ENCODE measurements at places on chromosomes 1 and 21.

DNA sequence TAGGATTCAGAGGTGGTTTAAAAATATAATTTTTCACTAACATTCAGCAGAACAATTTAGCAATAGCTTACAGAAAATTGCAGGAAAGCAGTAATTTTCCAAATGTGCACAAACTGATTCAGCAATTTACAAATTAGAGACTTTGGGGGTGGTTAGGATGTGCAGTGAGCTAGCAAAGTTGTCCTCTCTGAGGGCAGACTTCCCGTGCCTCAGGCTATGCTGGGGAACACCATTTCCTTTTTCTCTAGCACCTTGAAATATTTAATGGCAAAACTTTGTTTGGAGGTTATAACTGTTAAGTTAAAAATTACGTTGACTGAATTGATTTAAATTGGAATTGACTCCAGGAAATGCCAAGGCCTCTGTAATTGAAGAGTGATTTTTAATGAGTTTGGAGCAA lies 258.9 kb downstream of the PTBP2 start:
- no peak for DNase-seq

- DNase-seq: no peak
Observed at GRCh38 chr1:157976888-157977287, 16.6 kb upstream of the KIRREL1 start.

GRCh38 chr1:17214876-17215544 lies 10.1 kb downstream of the PADI1 start:
- DNase-seq: no peak

- DNase-seq: no peak
Observed at GRCh38 chr1:243968413-243968812, 82.7 kb upstream of the ZBTB18 start.

GRCh38 chr1:229047840-229048620 lies 222.9 kb upstream of the RAB4A start:
- DNase-seq: no peak

- no peak for DNase-seq
Observed at GRCh38 chr1:77513839-77514763, 168.4 kb downstream of the ZZZ3 start.

DNA sequence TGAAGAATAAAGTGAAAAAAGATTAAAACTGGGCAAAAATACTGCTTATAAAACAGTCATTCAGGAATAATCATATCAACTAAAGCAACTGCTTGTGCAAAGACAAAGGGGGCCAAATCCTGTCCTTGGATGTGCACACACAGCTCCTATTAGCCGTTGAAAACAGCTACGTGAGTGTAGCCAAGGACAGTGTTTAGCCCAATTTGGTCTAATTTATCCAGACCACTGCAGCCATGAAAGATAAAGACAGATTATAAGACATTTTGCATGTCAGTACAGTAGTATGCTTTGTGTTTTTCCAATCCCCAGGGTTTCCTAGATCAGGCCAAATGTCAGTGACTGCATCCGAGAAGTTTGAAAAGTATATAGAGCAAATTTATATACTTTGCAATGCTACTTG lies 146.3 kb upstream of the PKN2 start:
- no peak for DNase-seq

GRCh38 chr1:201184307-201185122 lies 6.1 kb upstream of the IGFN1 start:
- peak; percentile 13 for DNase-seq

DNA sequence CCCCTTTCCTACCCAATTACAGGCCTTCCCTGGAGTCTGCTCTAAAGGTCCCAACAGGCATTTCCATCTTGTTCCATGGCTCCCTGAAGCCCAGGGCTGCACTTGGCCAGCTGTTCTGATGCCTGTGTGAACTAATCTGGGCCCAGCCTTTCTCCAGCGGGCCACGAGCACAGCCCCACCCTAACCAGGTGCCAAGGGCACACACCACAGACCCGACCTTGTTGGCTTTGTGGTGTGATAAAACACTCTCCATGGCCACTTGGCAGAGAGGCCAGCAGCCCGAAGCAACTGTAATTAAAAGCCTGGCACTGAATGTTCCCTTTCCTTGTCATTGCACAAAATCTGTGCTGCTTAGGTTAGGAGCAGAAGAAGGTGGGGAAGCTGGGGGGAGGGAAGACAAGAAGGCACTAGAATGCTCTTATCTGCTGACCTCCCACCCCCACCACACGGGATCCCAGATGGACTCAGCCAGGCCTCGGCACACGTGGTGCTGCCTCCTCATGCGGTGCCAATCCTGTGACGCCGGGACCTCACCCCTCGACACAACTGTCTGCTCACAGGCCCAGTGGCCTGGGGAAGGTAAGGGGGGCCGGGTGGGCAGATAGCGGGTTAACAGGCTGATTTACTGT lies 9.9 kb downstream of the HCRTR1 start:
- no peak for DNase-seq

GRCh38 chr1:83641796-83642443 lies 357.0 kb downstream of the TTLL7 start:
- no peak for DNase-seq

GRCh38 chr1:169999331-169999741 lies 75.2 kb downstream of the KIFAP3 start:
- no peak for DNase-seq

DNA sequence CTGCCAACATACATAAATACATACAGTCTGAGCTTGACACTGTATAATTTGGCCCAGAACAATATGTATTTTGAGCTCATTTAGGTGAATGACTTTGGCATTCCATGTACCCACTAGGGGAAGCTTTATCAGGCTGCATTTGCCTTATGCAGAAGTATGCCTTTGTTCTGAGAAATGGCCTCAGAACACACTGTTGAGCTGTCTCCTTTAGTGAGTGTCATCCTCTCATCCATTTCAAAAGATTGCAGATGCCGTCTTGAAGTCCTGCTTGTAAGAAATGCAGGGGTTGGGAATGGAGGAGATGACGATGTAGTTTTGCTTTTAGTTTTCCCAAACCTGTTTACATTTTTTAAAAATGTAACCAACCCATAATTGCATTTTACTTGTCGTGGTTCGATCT lies 14.8 kb upstream of the NBL1 start:
- no peak for DNase-seq

DNA sequence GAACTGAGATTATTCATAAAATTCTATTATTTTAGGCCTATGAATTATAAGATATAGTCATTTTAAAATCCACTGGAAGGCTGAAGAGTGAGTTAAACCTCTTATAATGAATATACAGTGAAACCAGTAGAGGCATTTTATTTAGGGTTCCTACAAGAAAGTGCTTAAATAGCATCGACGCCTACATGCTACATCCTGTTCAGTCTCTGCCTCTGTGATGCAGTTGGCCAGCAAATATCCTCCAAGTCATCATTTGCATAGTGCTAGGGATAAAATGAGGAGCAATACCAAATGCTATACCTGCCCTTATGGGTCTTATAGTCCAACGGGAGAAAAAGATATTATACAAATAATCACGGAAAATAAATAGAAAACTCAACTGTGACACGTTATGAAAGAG lies 59.6 kb downstream of the EDEM3 start:
- no peak for DNase-seq

- peak; percentile 86 for DNase-seq
Observed at GRCh38 chr1:1421147-1421906, at the start of gene ANKRD65. ANKRD65 (minus strand) TSS chr1:1421276; CDS start chr1:1421005, 271 bp downstream.

DNA sequence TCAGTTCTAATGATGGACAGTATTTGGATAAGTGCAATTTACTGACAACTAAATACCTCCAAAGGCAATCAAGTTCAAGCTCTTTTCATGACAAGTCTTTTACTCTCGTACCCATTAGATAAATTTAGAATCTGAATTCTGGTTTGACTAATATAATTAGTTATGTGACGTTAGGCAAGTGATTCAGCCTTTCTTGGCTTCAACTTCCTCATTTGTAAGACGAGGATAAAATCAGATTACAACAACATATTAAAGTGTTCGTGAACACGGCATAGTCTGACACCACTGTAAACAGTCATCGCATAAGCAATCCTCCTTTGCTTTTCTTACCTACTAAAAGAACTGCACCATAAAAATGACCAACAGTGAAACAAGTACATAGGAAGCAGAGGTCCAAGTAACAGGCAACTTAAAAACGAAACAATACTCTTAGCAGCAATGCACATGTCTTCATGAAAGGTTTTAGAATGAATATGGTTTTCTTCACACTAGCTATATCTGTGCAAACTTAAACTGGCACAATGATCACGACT lies 25.7 kb downstream of the COA6 start:
- no peak for DNase-seq

DNA sequence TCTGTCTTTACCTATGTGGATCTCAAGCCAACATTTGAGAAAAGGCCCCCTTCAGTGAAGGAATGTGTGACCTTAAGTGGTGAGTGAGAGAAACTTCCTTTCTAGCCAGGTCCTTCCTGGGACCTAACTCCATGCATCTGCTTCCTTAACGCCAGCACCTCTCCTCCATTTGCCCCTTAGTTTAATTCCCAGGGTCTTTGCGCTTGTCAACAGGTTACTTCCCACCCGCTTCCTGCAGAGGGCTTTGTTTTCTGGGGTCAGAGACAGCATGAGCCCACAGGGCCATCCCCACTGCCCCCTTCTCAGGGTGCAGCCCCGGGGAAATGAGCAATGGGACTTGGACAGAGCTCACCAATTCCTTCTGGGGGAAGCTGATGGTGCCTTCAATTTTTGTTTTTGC lies 54.8 kb downstream of the EVA1C start:
- no peak for DNase-seq

DNA sequence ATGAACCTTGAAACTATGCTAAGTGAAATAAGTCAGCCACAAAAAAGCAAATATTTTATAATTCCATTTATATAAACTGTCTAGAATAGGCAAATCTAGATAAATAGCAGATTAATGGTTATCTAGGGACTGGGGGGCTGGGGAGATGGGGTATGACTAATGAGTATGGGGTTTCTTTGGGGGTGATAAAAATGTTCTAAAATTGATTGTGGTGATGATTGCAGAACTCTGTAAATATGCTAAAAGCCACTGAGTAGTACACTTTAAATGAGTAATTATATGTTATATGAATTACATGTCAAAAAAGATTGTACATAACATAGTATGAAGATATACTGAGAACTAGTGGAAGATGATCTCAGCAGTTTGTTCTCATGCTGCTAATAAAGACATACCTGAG lies 675.0 kb downstream of the KIF26B start:
- no peak for DNase-seq

DNA sequence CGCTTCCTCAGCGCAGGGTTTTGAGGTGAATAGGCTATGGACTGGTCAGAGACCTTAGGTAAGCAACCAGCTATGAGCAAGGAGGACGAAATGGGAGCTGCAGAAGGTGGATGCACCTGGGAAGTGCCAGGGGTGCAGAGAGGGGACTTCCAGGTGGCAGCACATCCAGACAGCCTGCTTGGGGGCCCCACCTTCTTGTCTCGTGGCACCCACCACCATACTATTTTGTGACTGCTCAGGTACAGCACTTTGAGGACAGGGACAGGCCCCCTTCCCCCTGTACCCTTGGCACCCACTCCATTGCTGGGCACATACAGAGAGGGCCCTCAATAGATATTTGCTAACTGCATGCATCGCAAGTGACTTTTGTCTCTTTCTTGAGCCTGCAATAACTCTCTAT lies 777 bp upstream of the KISS1 start:
- no peak for DNase-seq

GRCh38 chr21:45478115-45478801 lies 64.0 kb downstream of the SLC19A1 start:
- DNase-seq: peak; percentile 53

DNA sequence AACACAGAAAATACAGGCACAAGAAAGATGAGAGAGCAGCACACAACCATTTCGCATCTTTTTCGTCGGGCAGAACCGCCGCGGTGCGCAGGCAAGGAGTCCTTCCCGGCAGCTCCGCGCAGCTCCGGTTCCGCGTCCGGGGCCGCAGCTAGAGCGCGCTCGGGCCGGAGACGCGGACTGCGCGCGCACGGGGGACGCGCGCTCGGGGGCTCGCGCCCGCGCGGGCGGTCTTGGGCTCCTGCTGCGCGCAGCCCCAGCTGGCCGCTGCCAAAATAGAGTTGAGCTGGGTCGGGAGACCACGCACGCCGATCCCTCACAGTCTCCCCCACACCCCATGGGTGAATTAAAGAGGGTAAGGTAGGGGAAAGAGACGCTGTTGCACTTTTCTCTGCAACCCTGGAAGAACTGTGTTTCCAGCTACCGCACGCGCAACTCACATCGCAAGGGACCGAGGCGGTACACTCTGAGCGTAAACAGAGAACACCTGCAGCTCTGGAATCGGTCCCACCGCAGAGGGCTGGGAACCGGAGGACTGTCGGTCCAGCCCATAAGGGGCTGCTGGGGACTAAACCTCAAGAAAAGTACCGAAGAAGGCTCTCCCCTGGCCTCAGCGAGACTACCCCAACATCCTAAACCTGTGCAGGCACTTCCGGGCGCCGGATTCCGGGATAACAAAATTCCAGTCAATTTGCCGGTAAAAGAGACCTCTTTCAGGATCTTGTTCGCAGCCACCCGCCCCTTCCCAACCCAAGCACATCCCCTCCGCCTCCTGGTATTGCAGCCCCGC lies 1.7 kb downstream of the NR5A2 start:
- peak; percentile 6 for DNase-seq

DNA sequence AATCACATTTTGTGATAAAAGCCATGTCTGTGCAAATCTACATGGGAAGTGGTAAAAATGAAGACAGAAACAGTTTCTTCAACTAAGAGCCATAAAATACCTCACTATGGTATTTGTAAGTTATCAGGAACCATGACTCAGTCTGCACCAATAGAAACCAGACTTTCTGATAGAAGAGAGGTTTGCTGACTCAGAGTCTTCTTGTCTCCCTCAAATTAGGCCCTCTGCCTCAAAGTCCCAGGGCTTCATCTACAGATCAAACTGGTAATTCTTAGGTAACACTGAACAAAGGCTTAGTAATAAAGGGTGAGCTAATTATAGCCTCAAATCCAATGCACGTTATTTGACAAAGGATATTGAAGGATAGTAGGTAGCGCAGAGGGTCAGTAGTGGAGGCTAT lies 30.9 kb upstream of the SSX2IP start:
- no peak for DNase-seq

All from NCI-H2171 treated with DMSO at 0.1 percent for 48 hours (cell line).